A673 (cell line): ENCODE measurements at places on chromosomes 2 and 18. TPM values are rescaled to one million over a fixed set of nuclear protein-coding genes. Genes with fewer than 3 reads are reported as not detected.

MC5R gene
- not detected in 2 replicates for total RNA-seq

LGALSL gene
- 5.9 and 7.4 TPM in 2 replicates for total RNA-seq

DNA sequence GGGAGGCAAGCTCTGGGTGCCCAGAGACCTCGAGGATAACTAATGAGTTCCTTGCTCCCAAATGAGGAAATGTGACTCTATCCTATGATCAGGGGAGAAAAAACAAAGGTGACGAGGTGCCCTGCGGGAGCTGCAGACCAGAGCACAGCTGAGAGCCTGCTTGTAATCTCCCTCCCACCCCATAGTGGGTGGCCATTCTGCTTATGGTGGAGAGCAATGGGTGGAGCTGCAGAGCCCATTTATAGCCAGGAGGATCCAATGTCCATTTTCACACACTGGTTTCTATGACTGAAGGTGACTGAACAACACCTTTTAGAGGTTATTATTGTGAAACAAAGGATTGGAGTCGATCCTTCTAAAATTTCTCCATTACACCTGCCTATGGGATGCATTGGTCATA, 153.3 kb downstream of the COL6A3 start:
- DNase-seq: no peak

DNA sequence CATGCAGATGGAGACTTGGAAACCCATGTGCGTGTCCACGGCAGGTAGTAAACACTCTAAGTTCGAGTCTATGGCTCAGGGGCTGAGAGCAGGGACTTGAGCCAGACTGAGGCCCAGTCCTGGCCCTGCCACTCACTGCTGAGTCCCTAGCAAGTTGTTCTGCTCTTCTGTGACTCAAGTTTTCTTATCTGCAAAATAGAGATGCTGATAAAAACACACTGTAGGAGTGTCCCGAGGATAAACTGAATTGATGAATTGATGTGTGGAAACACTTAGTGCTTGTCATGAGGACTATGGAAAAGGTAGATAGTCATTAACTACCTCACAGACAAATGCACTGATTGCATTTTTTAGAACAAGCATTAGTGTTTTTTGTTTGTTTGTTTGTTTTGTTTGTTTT, 73.2 kb downstream of the BOLA3 start:
- DNase-seq: no peak

DNA sequence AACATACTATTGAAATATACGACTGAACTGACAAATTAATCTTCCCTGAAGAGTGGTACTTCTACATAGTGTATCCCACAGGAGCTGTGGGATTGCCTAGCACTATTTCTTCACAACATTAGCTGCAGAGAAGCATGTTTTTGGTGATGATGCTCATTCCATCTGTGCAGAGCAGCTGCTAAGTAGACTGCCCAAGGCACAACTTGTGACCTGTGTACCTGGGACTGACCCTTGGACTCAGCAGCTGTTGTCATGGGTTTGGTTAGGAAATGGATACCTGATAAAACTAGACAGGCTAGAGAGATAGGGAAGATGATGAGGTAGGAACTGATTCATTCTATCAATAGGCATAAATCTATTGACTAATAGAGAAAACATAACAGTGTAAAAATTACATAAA, 1204.0 kb downstream of the DSC3 start:
- DNase-seq: no peak

- DNase-seq: peak; percentile 15
Measured at GRCh38 chr2:61959381-61960293, 54.2 kb downstream of the COMMD1 start.

DNA sequence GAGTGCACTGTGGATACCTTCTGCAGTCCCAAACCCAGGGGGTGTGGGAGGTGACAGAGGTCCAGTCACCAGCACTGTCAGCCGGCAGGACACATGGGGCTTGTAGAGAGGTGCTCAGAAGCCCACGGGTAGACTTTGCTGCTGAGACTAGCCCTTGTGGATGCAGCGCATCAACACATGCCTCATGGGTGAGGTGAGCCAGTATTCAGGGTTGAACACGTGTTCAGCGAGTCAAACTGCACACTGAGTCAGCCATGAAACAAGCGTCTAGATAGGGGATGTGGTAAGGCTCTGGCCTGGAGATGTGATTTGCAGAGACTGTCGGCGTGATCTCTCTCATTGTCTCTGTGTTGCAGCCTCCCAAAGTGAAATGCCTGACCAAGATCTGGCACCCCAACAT, 35.8 kb upstream of the SCLY start:
- no peak for DNase-seq
